ENCODE measurements at places on chromosomes 7 and 10.

DNA sequence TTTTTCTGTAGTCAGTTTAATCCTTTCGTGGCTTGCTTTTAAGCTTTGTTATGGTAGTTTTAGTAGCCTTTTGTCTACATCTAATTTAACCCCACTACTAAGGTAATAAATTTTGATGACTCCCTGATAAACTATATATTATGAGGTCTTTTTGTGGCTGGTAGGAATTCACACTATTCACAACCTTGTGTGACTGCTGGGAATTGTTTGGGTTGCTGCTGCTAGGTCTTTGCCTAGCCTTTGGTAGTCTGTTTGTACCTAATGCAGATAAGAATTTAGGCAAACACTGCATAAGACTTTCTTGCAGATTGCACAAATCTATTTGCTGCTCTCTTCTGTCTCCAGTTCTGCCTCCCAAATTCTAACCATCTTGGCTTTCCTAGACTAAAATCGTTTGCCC lies 58.3 kb downstream of the SHOC2 start:
- no peak for DNase-seq

GRCh38 chr7:77738871-77739270 lies 42.6 kb downstream of the RSBN1L start:
- no peak for DNase-seq

GRCh38 chr10:59008452-59008851 lies 168.0 kb upstream of the PHYHIPL start:
- no peak for DNase-seq

DNA sequence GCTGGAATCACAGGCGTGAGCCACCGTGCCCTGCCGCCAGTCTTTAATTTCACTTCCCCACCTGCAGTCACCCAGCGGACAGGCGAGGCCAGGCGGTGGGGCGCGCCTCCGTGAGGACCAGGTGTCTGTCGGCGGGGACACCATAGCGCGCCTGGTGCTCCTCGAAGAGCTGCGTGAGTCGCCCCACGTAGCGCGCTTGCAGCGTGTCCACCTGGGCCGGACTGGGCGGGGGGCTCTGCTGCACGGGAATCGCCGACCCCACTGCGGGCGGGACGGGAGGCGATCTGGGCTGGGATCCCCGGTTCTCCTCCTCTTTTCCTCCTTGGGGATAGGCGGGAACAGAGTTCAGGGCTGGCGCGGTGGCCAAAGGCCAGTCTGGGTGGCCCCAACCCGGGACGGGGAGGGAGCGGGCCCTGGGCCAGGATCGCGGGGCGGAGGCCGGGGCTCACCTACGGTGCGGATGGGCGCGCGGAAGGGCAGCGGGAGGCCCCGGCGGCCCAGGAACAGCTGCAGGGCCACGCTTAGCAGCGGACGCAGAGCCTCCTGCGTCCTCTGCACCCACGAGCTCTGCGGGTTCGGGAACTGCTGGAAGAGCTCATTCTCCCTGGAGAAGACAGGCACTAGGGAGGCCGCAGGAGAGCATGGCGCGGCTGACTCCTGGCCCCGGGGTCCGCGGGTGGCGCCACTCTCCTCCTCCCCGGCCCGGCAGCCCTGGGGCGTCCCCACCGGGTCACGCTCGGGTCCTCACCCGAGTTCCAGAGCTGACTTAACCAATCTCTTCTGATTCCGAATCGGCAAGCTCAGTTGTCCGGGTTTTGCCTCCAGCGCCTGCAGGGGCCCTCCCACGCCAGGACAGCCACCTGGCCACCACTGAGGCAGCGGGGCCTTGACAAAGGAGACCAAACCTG lies 1.1 kb upstream of the MOGAT3 start:
- no peak for DNase-seq

GRCh38 chr10:71083716-71083975 lies 128.7 kb upstream of the UNC5B start:
- no peak for DNase-seq

DNA sequence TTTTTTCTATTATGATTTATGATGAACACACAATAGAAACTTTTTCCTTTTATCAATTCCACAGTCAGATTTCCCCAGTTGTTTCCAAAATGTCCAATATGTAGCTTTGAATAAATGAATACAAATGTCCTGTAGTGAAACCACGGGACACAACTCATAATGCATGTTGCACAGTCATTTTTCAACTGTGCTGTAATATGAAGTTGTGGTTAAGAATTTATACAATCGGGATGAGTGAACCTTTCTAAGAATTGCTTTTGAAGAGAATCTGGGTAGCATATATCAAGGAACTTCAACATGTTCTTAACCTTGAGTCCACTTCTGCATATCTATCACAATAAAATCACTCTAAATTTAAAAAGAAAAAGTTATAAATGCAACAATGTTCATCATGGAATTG lies 14.6 kb upstream of the ST7 start:
- DNase-seq, result no peak

GRCh38 chr7:50349963-50350944 lies 45.7 kb downstream of the IKZF1 start:
- peak; percentile 49 for DNase-seq

GRCh38 chr7:112782498-112782897 lies 7.7 kb downstream of the TMEM168 start:
- no peak for DNase-seq

DNA sequence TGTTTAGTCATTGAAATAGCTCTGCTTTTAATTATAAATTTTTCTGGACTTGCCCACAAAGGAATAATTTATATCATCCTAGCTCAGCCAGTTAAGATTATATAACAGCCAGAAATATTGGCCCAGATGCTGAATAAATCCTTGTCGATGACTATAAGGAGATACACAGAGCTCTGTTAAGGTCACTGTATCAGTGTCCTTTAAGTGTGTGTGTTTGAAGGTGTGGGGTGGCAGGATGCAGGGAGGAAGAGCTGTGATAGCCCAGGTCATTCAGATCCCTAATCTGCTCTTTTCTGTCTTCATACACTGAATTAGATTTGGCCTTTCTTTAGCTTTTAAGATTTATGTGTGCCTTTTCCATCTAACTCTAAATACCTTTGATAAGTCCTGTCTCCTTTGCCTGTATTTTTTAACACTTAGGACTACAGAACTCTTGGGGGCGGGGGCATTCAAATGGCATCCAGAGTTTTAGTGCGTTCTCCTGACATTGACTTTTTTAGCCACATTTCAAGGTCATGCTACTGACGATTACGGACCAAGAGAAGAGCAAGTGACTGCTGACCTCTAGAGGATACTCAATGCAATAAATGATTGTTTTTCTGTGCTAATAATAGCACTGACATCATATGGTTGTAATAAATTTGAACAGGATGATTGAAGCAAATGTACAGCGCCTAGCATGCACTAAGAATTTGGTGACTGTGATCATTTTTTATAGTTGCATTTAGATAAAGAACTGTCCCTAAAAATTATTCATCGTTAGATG lies 172.3 kb downstream of the CACNB2 start:
- DNase-seq, result no peak

DNA sequence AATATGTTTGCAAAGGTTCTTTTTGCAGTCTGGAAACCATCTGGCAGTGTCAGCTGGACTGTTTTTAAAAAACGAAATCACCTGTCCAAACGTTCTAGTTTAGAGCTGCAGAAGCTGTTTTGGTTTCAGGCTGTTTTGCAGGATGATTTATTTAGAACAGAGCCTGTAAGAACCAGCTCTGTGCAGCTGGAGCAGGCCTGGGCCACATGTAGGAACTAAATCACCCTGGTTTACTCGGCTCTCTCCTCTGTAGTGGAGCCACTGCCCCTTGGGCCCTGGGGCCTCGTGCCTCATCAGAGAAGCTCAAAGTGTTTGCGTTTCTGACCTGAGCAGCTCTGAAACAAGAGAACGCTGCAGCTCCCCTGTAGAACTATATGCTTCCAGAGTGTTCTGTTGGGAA lies 142.5 kb downstream of the ACTR3B start:
- no peak for DNase-seq

DNA sequence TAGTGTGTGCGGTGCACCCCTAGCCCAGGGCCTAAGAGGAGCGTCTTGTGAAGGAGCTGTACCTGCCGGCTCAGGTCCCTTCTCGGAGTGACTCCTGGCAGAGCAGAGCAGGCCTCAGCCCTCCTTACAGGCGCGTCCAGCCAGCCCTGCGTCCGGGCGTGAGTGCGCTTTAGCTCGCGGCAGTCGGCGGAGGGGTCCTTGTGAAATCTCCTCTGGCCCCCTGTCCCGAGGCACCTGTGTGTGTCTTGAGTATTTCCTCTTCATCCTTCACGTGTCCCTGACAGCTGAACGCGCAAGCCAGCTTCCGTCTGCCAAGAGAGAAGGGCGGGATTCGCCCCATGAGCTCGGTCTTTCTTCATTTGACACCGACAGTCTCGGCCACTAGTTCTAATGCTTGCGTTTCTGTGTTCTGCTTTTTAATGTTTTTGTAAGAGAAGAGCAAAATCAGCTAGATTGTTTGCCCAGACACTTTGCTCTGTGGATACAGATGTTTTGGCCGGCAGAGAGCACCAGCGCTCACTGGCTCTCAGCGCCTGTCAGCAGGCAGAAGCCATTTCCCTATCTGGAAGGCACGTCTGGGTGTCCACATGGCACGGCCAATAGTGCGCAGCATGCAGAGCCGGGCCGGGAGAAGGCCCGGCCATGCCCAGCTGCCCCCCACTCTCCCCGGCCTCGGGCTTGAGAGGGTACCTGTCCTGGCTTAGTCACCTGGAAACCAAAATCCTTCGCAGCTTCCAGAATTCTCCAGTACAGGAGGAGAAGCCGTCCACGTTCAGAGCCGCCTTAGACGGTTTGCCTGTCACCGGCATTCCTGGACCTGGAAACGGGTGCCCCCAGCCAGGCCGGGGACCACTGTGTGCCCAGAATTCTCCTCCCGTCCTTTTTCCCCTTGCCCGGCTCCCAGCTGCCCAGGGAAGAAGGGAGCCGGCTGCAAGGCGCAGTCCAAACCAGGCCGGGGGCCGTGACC lies 7.0 kb downstream of the GET4 start:
- DNase-seq, result no peak

GRCh38 chr10:106571192-106571946 lies 593.1 kb downstream of the SORCS1 start:
- DNase-seq, result no peak

DNA sequence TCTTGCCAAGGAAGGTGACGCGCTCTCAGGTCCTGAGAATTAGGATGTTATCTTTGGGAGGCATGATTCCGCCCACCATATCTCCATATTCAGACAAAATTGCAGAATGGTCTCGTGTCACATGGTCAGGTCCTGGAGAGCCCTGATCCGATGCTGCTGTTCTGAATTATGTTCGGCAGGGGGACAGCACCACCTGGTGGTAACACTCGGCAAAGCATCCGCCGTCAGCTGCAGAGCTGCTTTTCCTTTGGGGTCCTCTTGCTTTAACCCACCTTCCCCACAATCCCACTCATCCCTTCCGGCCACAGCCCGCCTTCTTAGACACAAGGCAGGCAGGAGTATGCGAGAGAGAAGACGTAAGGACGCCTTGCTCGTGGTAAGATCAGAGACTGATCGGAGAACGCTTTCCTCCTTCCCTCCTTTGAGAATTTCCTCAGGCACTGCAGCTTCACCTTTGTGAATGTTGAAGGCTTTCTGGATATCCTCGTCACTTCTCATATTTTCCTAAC lies 327.8 kb upstream of the C7orf33 start:
- DNase-seq, result peak; percentile 23

- no peak for DNase-seq
Observed at GRCh38 chr7:97021747-97022490, 2.7 kb downstream of the DLX5 start.

DNA sequence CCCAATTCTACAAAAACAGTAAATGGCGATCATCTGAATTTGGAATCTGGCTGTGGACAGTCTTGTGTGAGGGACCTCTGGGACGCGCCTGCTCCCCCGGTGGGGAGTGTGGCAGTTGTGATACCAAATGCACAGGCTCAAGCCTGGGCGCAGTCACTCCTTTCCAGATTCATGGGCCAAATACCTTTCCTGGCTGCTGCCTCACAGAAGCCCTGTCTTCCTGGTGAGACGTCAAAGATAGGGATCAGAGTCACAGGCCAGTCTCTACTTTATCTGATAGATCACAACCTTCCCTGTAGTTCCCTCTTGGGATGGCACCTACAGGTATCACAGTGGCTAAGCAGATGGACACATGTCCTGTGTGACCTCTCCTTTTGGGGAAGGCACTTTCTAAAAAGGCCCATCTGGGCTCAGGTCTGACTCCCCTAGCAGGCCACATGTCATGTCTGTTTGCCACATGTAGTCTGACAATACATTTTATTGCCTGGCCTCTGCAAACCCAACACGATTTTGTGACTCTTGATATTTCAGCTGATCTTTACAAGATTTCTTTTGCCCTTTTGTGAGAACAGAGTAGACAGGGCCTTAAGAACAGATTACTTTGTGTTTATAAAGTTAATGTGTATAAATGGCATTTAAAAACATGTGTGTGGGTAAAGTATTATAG lies 150.1 kb downstream of the SNX10 start:
- no peak for DNase-seq

- DNase-seq, result no peak
Observed at GRCh38 chr7:135328526-135328925, 94.9 kb downstream of the STRA8 start.

GRCh38 chr7:2965745-2966270 lies 77.9 kb downstream of the CARD11 start:
- DNase-seq, result no peak
